Lower leg skin (tissue), 4 donors: ENCODE measurements at places on chromosomes 4 and X.

- DNase-seq, result no peak
These were observed 61.2 kb upstream of the HOPX start for GRCh38 chr4:56742080-56742871.

- no peak for DNase-seq
These were observed 39.5 kb upstream of the ZNF330 start for GRCh38 chr4:141180991-141181761.

DNA sequence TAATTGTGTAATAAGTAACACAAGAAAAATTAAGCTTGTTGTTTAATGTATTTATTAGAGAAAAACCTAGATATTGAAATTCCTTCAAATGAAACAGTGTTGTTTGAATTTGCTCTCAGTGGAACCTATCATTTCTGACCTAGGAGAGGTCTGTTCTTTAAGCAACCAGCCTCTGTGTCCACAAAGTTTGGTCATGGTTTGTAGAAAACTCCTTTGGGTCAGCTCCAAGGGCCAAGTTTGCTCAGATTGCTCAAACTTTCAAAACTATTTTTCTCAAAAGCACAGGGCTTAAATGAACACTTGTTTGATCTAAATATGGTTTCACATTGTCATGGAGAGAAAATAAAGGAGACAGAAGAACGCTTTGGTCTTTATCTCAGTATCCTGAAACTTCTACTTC lies 29.6 kb upstream of the RPL34 start:
- DNase-seq, result no peak

GRCh38 chr4:107900508-107900907 lies 30.8 kb upstream of the CYP2U1 start:
- DNase-seq, result no peak

DNA sequence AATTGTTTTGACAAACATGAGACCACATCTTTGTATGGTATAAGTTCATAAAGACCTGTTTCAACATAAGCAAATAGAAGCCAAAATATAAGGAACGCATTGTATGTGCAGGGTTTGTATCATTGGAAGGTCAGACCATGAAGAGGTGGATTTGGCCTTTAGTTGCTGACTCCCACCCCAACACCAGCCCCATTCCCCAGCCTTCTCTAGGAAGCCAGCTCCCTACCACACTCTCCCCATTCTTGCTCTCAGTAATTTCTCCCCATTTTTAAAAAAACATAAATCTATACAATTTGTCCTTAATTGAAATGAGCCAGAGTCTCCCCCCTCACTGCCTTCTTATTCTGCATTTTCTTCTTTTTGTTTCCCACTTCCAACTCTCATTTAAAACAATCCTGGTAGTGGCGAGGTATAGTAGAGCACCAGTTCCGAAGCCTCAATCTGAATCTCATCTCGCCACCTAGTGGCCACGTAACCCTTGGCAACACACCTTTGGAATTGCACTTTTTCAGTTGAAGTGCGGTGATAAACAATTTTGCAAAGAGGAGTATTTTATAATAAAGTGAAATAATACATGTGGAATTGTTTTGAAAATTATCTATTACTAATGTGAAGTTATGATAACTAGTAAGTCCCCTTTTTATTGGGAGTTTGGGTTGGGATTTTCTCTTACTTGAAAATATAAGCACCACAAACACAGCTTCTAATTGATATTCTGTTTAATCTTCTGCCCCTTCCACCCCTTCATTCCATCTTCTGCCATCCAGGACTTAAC lies 126.6 kb downstream of the ASB9 start:
- DNase-seq, result peak; percentile 16

DNA sequence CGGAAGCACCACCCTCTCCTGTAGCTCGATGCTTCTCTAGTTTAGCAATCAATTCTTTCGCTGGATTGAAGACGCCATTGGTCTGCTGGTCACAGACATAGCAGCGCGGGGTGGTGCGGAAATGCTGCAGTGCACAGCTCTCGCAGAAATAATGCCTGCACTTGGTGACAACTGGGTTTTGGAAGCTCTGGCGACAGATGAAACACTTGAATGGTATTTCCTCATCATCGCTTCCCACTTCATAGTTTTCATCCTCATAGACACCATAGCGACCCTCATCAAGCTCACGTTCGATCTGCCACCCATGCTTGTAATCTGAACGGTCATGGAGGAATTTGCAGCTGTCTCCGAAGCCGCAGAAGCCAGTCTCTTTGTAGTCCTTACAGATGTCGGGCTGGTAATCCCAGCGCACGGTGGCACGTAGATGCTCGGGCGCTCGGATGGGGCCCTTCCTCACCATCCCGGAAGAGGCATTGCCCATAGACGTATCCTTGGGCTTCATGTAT lies 854 bp downstream of the RNF113A start:
- no peak for DNase-seq

- no peak for DNase-seq
These were observed 526.7 kb upstream of the AGA start for GRCh38 chr4:177968817-177969442.

GRCh38 chrX:14501327-14501726 lies 28.0 kb upstream of the GLRA2 start:
- no peak for DNase-seq

- no peak for DNase-seq
These were observed 15.2 kb upstream of the MRFAP1 start for GRCh38 chr4:6625256-6625655.

GRCh38 chr4:8215001-8215427 lies 15.9 kb downstream of the SH3TC1 start:
- DNase-seq, result no peak

- no peak for DNase-seq
These were observed 15.3 kb downstream of the BMX start for GRCh38 chrX:15515931-15516330.

- no peak for DNase-seq
These were observed 154.3 kb upstream of the EOLA2 start for GRCh38 chrX:150092549-150092948.

GRCh38 chr4:155667568-155668511 lies 1.2 kb downstream of the GUCY1A1 start:
- DNase-seq, result no peak

DNA sequence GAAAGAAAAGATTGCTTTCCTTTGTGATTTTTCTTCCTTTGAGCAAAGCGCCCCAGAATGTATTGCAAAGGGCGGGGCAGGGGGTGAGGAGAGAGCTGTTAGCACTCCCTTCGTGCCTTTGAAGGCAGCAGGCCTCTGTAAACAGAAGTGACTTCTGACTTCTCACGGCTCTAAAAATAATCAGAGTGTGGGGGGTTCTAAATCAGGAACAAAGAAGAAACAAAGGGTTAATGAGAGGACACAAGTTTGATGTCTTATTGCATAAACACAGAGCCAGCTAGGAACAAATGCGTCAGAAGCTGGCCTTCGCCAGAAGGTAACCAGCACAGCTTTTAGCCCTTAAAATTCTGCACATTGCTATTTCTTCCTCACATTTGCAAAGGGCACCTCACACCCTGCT lies 626.2 kb downstream of the MID1IP1 start:
- DNase-seq, result no peak

DNA sequence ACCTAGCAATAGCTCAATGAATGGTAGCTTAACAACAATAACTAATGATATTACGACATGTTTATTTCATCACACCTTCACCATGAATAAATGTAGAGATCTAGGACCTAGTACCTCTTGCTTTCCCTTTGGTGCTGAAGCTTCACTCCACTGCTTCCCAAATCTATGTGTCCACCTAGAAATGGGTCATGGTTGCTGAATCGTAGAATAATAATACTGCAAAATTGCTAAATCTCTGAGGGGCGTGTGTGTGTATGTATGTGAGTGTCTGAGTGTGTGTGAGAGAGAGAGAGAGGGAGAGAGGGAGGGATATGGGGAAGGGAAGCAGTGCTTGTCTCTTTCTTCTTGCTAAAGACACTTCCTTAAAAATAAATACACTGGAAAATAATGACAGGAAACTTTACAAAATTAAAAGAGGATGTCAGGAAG lies 109.3 kb upstream of the BMP2K start:
- no peak for DNase-seq

DNA sequence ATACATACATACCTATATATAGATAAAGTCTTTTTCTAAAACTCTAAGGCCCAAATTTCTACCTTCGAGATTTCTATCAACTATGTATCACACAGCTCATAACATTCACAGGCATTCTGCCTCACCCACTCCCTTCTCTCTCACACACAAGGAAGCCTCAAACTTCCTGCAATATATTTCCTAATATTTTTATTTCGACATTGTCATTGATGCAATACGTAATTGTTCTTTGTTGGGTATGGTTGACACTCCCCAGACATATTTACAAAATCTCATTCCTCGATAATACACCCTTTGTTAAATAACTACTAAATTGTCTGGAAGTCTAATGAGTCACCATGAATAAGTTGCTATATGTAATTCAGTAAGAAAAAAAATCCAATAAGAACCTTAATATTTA lies 143.5 kb downstream of the HNRNPD start:
- no peak for DNase-seq

- DNase-seq, result no peak
These were observed 122.6 kb upstream of the PLAC1 start for GRCh38 chrX:134780908-134781307.

GRCh38 chrX:19882066-19882775 lies 5.2 kb downstream of the SH3KBP1 start:
- peak; percentile 32 for DNase-seq

- no peak for DNase-seq
These were observed 18.2 kb downstream of the TMEM255A start for GRCh38 chrX:120293015-120293414.

- no peak for DNase-seq
These were observed 74.2 kb upstream of the EGFL6 start for GRCh38 chrX:13495232-13495631.

DNA sequence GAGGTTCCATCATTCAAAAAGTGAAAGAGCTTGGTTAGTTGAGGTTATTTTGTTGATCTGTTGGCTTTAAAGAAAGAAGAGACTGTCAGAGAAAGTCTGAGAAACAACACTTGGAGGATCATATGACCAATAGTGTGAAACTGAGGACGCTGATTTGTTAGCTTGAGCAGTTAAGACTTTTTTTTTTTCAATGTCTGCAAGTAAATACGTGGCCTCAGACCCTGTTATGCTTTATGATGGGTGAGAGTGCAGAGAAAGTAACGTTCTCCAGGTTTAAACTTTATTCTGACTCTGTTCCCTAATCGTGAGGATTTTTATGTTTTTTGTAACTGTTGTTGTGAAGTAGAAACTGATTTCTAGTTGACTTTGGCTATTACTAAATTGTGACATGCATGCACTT lies 45.9 kb downstream of the GAB1 start:
- no peak for DNase-seq

DNA sequence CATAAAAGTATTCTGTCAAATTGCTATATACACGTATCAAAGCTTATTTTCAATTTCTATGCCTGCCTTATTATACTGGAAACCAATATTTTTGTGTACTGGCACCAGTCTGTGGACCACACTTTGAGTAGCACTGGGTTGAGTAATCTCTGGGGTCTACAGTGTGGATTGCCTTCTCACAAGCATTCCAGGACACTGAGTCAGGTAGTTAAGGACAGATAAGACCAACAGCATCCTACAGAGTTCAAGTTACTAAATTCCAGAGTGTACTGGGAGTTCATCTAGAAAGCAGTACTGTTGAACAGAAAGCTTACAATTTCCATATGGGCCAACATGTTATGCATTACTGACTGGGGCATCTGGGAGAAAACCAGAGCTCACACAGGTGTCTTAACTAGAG lies 61.8 kb downstream of the VMA21 start:
- no peak for DNase-seq
